ENCODE measurements at places on chromosomes 6 and 20.

DNA sequence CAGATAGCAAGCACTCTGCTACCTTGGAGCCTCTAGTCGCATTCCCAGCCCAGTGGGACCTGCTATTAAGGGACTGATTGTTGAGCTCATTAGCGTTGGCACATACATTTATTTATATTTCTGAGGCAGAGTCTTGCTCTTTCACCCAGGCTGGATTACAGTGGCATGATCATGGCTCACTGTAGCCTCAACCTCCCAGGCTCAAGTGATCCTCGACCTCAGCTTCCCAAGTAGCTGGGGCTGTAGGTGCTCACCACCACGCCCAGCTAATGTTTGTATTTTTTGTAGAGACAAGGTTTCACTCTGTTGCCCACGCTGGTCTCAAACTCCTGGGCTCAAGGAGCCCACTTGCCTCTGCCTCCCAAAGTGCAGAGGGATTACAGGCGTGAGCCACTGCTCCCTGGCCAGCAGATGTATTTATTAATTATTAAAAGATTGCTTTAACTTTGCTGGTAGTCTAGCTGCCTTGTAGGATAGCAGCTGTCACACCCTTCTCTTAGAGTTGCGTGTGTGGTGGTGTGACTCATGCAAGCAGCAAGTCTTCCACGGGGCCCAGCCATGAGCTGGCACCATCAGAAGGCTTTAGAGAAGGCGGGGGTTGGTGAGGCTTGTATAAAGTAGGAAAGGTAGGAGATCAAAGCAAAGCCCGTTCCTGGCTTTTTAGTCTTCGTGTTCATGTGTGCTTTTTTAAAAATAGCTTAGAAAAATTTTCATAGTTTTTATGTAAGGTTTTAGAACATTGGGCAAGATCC, 16.5 kb downstream of the ACTR5 start:
- peak; percentile 52 for DNase-seq

- peak; percentile 74 for DNase-seq
Measured at GRCh38 chr20:63706852-63707557, 771 bp downstream of the ARFRP1 start.

- no peak for DNase-seq
Measured at GRCh38 chr20:35172434-35172806, 548 bp downstream of the PROCR start.

DNA sequence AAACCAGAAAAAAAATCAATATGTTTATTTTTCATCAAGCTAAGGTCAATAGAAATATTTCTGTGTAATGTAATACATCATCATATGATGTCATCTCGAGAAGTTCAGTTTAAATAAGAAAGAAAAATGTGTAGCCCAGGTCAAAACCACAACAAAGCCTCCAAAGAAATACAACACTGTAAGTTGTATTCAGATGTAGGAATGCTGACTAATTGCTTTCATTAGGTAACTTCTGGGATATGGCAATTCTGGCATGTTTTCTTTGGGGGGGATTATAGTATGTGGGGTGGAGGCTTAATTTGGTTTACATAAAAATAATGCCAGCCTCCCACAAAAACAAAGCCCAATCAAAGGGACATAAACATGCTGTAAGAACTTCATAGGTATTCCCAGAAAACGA, 881.8 kb upstream of the CITED2 start:
- peak; percentile 9 for DNase-seq

- DNase-seq = no peak
Measured at GRCh38 chr6:90065173-90065572, 170.9 kb downstream of the GJA10 start.

DNA sequence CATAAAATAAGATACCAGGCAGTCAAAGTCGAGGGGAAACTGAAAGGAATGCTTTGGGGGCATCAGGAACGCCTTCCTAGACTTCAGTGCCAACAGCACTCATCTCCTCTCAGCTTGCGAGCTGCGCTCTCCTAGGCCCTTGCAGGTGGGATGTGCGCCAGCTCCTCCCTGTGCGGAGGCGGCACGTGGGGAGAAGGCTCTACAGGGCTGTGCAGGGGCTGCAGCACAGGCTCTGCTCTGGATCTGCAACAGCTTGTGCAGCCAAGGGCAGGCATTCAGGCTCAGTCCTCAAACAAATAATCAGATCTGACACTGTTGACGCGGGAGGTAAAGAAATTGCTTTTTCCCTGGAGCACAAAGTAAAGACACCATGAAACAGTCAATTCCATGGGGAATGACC, 144.8 kb downstream of the TTLL2 start:
- DNase-seq = no peak

GRCh38 chr6:151288712-151289398, 49.1 kb downstream of the AKAP12 start:
- no peak for DNase-seq

GRCh38 chr6:71383901-71384489, 95.4 kb downstream of the OGFRL1 start:
- DNase-seq = peak; percentile 78

DNA sequence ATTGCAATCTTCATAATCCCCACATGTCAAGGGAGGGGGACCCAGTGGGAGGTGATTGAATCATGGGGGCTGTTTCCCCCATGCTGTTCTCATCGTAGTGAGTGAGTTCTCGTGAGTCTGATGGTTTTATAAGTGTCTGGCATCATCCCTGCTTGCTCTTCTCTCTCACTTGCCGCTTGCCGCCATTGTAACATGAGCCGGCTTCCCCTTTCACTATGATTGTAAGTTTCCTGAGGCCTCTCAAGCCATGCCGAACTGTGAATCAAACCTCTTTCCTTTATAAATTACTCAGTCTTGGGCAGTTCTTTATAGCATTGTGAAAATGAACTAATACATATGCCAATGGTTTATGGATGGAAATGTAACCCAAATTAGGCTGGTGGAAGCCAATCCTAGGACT, 109.4 kb upstream of the AKAP12 start:
- DNase-seq = no peak

DNA sequence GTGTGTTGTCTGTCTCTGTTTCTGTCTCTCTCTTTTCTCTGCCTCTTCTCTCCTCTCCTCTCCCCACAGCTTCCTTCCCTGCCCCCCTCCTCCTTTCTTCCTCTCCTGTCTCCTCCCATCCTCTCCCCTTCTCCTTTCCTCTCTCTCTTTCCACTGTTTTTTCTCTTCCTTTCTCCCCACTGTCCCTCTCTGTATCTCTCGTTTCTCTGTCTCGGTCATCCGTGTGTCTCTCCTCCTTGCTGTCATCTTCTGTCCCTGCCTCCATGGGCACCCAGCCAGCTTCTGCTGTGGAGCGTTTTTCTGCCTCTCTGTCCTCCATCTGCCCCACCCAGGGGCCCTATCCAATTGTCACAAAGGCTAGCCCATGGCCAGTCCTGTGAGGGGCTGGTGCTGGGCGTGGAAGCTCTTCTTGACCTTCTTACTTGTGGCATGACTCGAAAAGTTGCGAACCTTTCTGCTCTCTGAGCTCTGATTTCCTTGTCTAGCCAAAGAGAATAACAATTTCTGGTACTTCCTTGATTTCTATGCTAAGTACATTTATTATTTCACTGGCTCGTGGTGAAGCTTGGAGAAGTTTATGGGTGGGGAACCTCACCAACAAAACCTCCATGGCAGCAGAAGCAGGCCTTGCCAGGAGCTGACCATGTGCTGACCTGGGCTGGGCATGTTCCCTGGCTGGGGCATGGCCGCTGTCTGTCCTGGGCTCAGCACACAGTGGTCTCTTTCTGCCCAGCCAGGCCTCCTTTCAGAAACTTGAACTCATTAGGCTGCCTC, 69.3 kb downstream of the CEBPB start:
- peak; percentile 33 for DNase-seq

DNA sequence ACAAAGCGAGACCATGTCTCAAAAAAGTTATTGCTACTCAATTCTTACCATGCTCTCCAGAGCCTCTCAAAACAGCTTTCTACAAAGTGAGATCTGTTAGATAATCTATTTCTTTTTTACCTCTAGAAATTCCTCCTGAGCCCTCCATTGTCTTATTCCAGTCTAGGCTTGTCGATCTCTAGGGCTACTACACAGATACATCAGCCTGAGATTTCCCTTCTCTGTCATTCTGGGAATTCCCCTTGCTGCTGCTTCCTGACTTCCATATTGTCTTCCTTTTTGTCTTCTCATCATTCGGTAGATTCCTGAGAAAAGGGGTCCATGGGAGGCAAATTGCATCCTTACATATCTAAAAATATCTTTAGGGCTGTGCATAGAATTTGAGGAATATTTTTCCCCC, 75.6 kb upstream of the GNRH2 start:
- DNase-seq = no peak

DNA sequence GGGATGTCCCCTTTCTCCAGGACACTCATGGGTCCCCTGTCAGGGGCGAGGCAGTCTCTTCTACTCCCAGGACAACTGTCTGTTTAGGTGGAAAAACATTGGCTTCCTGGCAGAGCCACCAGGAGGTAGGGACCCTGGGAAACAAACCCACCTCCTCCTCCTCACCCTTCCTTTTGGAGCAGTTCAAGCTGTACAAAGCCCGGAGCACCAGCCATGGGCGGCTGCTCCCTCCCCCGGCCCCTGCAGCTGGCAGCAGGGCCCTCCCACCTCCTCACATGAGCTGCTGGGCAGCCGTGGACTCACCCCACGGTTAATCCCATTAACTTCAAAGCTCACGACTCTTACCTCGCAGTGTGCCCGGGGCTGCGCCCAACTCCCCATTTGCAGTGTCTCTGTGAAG, 48.6 kb downstream of the CDH4 start:
- no peak for DNase-seq

- DNase-seq = no peak
Measured at GRCh38 chr20:4770026-4770425, 48.3 kb downstream of the PRND start.

DNA sequence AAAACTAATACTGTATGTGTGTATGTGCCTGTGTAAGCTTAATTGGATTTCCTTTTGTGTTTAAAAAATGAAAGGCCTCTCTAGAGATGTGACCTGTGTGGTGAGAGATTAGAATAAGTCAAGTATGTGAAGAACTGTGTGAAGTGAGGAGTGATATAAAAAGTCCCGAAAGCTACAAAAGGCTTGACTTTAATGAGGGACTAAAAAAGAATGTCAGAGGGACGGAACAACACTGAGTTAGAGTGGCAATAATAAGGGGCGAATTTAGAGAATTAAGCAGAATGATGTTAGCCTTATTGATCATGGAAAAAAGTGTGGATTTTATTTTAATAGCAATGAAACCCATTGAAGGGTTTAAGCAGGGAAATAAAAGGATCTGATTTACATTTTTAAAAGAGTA, 1281.2 kb upstream of the ADGRB3 start:
- no peak for DNase-seq

- no peak for DNase-seq
Measured at GRCh38 chr20:48090314-48090713, 305.0 kb upstream of the SULF2 start.

- DNase-seq = no peak
Measured at GRCh38 chr6:26276841-26277648, 88.0 kb upstream of the BTN3A2 start.

DNA sequence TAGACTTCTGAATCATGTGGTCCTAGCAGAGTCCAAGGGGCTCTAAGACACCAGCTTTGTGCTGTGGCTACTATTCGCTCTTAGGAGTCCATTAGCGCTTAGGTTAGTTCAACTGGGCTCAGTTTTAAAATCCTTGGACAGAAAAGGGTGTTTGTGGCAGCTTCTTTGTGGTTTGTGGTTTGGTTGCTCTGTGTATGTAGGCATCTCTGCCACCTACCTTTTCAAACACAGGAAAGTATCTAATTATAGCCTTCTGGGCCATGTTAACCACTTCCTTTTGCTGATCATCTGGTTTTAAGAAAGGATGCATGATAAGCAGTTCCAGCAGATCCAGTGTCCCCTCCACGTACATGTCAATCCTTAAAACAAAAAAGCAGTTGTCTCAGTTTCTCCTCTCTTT, 10.8 kb downstream of the GSTA4 start:
- DNase-seq = no peak

Data from DMS53 (cell line).